HAP-1 (cell line): ENCODE measurements at places on chromosomes 5 and 9.
A peak's percentile ranks its signal among the peaks of the same experiment; 100 is the strongest.

DNA sequence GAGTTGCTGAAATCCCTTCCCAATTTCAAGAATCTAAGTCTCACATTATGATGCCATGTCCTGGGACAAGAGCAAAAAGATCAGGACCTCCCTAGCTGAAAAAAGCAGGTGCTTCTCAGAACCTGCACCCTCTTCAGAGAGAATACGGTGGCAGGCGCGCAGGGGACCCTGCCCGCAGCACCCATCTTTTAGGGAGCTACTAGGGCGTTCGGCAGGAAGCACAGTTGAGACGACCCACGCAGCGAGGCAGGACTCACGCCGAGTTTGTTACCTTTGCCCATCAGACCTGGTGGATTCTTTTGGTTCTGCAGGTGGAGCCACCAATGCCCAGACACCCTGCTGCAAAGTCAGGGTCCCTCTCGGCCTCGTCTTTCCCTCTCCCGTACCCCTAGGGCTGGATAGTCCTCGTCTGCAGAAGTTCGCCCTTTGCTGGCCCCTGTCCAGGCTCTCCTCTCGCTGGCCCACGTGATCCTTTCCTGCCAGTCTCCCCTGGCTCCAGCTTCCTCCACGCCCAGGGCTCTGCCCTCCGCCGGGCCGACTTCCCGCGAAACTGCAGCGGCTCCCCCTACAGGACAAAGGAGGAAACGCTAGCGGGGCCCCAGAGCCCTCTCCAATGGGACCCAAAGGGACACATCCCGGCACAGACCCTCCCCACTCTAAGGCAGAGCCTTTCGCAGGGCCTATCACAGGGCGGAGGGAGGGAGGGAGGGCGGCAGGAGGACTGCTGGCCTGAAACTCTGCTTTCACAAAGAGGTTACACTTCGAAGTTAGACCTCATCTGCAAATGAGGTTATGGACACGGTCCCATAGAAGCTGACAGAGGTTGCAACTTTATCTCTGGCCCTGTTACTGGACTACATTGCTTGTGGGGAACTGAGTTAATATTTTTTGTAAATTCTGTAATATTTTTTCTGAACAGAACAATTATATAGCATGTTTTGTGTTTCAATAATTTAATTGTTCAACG is 28.8 kb downstream of the TMEM174 start:
- DNase-seq, result peak; percentile 95

- DNase-seq, result no peak
Measured at GRCh38 chr5:169013208-169013728, 287.7 kb downstream of the SLIT3 start.

- no peak for DNase-seq
Measured at GRCh38 chr5:26610577-26610976, 427.8 kb downstream of the CDH9 start.

- no peak for DNase-seq
Measured at GRCh38 chr5:178282391-178282790, 49.8 kb upstream of the PHYKPL start.

GRCh38 chr9:94002316-94003140 is 47.4 kb upstream of the BARX1 start:
- DNase-seq, result peak; percentile 76

DNA sequence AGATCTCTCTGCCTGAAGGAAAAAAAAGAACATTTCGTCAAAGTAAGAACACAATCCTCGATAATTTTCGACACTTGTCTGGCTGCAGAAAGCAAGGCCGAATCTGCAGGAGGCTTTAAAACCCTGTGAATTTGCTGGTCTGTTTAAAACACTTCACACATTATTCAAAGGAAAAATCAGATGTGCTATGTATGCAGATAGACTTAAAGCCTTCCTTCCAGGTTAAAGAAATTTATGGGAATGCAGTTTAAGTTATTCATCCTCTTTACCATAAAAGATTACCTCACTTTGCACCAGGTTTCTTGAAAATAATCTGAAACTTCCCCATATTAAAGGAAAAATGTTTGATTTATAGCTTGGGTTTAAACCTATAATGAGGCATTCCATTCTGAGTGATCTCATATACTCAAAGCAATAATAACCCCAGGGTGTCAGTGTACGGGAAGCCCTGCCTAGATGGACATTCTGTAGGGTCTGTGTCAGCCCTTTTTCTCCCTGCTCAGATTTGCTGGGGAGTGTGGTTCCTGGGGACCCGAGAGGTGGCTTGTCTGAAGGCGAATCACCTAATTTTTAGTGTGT is 323.5 kb upstream of the SLC24A2 start:
- DNase-seq, result no peak

DNA sequence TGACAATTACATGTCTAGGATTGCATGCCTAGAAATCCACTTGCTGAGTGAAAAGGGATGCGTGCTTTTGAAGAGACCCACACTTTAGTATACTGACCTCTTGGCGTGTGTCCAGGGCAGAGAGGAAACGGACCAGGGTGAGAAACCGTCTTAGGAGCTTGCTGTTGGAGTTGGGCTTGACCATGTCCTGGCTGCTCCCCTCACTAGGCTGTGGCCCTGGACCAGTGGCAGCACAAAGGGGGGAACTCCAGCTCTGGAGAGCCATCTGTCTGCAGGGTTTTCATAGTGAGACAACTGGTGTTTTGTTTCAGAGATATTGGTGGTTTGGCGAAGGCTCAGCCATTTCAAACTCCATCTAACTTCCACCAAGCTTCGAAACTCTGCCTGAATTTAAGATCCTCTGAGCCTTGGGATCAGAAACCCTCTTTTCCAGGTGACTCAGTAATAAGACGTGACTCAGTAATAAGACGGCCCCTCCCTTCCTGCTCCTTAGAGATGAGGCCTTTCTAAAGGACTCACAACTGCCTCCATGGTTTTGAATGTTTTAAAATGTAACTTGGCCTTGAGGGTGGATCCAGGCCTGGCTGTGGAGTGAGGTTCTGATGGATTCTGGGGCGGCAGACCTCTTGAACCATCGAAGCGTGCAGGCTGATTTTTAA is 165.8 kb downstream of the MELK start:
- DNase-seq, result no peak

DNA sequence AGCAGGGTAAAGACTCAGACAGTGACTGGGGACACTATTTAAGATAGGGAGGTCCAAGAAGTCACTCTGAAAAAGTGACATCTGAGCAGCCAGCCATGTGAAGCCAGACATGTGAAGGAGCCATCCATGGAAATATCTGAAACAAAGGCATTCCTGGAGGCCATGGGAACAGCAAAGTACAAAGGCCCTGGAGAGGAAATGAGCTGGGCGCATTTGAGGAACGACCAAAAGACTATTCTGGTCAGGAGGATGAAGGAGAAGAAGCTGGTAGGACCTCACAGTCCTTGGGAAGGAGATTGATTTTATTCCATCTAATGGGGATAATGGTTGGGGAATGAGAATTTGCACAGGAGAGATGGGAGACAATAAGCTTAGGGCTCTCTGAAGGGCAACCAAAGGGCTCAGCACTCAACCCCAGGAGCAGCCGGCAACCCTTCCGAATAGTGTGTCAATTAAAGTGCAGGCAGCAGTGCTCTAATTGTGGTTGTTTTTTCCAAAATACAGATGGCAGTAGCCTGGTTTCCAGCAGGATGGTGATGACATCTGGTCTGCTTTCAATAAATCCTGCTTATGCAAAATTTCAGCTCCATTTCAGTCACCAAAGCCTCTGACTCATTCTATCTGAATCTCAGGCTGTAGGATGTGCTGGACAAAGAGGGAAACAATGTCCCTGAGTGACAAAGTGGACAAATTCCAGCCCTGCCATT is 26.7 kb downstream of the FOXI1 start:
- DNase-seq, result no peak

DNA sequence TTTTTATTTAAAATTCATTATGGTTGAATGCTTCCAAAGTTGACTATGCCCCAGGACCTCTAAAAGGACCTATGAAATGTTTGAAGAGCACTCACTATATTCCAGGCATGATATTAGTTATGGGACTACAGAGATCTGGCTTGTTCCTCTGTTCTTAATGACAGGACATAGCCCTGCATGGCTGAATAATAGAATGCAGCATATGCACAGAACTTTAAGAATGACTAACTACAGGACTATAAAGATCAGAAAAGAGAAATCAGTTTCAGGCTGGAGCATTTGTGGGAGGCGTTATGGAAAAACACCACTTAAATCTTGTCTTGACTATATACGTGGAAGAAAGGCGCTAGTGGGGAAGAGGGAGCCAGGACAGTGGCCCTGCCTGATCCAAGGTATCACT is 239.2 kb downstream of the DOCK8 start:
- no peak for DNase-seq

- DNase-seq, result no peak
Measured at GRCh38 chr5:43134019-43134418, 13.3 kb downstream of the ZNF131 start.

DNA sequence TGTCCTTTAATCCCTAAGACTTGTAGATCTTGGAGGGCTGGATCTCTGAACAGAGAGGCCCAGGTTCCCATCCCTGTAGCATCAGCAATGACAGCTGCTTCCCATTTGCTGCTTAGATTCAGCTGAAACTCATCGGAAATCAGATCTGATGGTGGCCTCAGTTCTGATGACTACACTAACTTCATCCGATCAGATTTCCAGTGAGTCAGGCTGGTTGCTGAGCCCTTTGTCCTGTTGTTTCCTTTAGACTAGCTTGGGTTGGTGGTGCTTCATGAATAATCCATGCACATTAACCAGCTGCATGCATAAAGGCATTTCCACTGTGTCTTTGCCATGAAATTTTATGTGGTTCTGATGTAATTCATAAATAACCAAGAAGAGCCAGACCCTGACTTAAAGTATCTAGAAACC is 195.2 kb upstream of the TUT7 start:
- no peak for DNase-seq

GRCh38 chr9:102842423-102842822 is 152.7 kb upstream of the CYLC2 start:
- DNase-seq, result no peak

DNA sequence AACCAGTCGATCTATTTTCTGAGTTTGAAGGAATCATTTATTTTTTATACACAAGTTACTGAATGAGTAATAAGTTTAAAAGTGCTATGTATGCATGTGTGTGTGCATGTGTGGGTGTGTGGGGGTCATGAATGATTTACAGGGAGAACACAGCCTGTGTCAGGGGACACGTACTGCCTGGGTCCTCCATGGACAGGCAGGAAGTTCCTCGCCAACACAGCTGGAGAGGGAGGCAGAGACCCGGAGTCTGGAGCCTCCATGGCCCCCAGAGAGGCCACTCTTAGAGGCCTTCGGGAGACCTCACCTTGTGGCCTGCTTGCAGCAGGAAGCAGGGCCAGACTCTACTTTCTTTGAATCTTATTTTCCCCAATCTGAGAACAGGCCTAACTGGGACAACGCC is 144.7 kb downstream of the GABBR2 start:
- no peak for DNase-seq

DNA sequence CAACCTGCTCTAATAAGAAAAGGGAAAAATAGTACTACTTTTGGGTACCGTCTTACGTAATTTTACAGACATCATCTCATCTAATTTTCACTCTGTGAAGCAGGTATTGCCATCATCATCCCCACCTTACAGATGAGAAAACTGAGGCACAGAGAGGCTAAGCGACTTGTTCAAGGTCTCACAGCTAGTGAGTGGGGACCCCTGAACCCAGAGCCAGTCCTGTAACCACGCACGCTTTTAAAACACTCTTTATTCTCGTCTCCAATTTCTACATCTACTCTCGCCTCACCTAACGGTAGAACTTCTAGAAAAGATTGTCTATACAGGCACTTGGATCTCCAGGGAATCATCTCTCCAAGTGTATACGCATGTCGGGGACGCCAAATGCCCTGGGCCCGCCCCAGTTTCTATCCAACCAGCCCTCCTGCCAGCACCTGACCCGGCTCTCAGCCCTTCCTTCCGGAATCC is 1.5 kb upstream of the TRAF1 start:
- DNase-seq, result peak; percentile 26

DNA sequence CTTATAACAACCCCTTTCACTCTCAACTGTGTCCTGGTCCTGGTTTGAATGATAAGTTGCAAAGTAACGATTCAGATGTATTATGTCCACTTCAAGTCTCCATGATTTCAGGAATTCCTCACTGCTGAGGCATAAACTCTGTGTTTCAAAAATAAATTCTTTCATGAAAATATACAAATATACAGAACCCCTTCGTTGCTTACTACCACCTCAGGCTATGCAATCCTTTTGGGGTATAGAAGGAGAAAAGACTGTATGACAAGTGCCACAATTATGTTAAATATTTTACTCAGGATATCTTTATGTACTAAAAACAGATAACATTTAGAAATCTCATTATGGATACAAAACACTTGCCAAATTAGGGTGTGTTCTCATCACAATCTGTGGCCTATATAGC is 190.7 kb downstream of the KCTD16 start:
- no peak for DNase-seq

DNA sequence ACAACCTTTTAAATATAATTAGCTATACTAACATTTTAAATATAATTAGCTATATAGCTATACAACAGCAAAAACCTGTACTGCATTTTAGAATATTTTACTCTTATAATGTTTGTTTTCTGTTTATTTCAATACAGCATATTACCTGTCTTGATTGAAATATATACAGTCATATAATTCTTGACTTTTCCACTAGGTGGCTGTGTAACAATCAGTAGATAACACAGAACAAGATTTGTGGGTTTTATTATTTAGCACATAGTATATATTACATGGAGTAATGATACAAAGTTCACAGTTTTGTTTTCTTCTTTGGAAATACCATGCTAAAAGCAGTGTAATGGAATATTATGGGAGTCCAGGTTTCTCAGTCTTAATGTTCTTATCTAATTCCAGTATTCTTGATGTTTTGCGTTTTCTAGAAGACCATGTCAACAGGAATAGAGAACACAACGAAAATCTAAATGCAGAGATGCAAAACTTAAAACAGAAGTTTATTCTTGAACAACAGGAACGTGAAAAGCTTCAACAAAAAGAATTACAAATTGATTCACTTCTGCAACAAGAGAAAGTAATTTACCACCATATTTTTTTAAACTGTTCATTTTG is 13.3 kb downstream of the HMMR start:
- DNase-seq, result no peak

- DNase-seq, result no peak
Measured at GRCh38 chr9:100056561-100056960, 42.2 kb downstream of the ERP44 start.

- peak; percentile 9 for DNase-seq
Measured at GRCh38 chr5:86679529-86679928, 61.8 kb downstream of the COX7C start.

GRCh38 chr5:176790941-176791340 is 19.4 kb upstream of the UNC5A start:
- DNase-seq, result no peak

GRCh38 chr9:100222674-100223073 is 123.6 kb downstream of the INVS start:
- DNase-seq, result no peak

DNA sequence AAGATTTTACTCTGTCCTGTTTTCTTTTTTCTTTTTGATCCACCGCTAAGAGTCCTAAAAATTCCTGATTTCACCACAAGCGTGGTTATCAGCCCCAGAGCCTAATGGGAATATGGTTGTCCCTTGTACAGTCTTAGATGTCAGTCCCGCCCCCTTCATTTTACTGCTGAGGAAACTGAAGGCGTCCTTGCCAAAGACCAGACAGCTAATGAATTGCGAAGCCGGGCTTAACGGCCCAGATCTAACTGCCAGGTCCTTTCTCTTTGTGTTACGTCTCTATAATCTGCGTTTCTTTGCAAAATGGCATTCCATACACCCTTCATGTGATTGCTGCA is 497 bp downstream of the NSA2 start:
- DNase-seq, result peak; percentile 40

- no peak for DNase-seq
Measured at GRCh38 chr5:61010467-61011454, 65.8 kb downstream of the NDUFAF2 start.
